ENCODE measurements at places on chromosomes 1 and 21.

DNA sequence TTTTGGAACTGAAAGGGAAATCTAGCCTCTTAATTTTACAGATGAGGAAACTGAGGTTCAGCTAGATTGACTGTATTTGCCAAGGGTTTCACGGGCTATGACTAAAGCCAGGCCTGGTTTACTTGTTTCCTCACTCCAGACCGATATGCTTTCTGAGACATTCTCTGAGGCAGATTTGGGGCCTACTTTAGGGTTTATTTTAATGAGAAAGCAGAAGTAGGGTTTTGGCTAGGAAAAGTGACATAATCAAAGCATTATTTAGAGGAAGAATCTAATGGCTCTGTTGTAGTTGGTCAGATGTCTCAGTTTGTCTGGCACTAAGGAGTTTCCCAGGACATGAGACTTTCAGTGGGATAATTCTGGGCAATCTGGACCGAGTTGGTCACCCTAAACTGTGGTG, 1.5 kb upstream of the RPTN start:
- DNase-seq, result no peak

DNA sequence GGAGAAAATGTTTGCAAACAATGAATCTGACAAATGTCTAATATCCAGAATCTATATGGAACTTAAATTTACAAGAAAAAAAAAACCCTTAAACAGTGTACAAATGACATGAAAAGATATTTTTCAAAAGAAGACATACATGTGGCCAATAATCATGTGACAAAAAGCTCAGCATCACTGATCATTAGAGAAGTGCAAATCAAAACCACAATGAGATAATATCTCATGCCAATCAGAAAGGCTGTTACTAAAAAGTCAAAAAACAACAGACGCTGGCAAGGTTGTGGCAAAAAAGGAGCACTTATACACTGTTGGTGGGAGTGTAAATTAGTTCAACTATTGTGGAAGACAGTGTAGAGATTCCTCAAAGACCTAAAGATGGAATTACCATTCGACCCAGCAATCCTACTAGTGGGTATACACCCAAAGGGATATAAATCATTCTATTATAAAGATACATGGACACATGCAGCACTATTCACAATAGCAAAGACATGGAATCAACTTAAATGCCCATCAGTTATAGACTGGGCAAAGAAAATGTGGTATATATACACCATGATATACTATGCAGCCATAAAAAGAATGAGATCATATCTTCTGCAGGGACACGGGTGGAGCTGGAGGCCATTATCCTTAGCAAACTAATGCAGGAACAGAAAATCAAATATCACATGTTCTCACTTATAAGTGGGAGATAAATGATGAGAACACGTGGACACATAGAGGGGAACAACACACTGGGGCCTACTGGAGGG, 123.2 kb downstream of the PTPRC start:
- DNase-seq, result no peak

- DNase-seq, result no peak
Observed at GRCh38 chr1:89622895-89623294, 10.0 kb upstream of the LRRC8C start.

DNA sequence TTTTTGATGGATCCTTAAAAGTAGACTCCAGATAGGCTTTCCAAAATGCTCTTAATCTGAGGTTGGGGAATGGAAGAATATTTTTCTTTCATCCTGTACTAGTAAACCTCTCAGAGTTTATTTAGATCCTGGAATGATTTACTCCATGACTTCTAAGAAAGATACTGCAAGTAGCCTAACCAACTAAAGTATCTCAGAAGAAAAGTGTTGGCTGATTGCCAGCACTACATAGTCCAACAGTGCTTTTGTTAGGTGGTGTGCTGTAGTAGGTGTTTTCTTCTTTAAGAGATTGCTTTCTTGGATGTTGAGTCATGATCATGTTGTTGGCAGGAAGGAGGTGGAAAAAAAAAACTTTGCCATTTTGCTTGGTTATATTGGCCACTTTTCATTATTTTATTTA, 119.8 kb downstream of the OSBPL9 start:
- DNase-seq, result no peak

DNA sequence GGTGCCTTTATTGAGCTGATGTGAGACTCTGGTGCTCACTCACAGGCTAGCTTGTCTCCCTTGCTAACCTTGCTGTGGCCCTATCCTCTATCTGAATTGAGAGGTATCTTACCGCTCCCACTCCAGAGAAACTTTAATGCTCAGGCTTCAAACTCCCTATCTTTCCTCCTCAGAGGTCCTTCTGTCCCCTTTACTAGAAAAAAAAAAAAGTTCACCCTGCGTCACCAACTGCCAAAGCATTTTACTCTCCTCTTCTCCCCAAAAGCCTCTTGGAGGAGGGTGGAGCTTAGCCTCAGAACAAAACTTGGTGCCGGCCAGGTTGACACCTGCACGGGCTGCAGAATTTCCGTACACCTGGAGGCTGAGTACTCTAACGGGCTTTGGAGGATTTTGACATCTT, 55.1 kb downstream of the ATP2B4 start:
- no peak for DNase-seq
